T-helper 17 cell (primary cell): ENCODE measurements at places on chromosomes 2 and 18.

DNA sequence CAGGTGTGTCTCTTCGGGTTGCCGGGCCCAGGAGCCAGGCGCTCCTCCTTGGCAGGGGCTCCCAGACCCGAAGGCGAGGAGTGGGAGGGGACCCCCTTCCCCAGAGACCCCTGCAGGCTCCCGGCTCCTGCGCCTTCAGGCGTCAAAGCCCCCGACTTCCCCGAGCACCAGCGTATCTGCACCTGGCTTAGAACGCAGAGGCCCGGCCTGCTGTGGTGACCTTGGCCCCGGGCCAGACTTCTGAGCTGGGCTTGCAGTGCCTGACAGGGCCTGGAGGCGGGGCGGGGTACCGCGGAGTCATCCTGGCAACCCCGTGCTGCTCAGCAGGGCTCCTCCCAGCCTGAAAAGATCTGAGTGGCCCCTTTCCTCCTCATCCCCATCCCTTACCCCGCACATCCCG is 27.0 kb downstream of the SKA1 start:
- no peak for DNase-seq

- no peak for DNase-seq
Measured at GRCh38 chr2:10972683-10973433, 61.1 kb downstream of the KCNF1 start.

DNA sequence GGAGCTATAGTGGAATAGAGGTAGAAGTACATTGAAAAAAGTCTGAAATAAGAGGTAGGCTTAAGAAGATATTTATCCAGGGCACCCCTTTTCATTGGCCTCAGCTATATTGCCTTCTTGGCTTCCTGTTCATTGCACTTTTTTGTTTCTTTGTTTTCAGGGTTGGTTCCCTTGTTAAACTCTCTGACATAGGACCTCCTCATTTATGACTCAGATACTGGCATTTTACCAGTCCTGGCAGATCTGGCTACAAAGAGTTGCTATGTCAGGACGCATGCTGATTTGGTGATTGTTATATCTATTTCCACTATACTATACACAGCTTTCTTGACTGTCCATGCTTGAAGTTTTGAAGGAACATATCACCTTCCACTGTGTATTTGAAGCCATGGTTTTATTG is 60.0 kb downstream of the GCA start:
- no peak for DNase-seq

DNA sequence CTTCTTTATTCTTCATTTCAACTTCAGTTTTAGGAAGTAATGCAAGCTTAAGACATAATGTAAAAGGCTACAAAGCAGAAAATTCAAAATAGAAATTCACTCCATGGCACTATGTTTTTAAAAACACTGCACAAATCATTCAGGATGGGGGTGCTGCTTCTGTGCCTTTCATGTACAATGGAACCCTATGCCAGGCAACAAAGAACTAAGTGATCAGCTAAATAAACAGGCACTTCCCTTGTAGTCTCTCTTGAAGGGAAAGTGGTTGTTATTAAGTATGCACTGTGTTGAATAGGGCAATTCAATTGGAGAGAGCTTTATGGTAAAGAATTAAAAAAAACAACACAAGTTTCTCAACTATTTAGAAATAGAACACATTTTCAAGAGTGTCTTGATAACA is 10.9 kb upstream of the ERBB4 start:
- DNase-seq = no peak

- DNase-seq = no peak
Measured at GRCh38 chr2:9057939-9058761, 54.7 kb upstream of the MBOAT2 start.

DNA sequence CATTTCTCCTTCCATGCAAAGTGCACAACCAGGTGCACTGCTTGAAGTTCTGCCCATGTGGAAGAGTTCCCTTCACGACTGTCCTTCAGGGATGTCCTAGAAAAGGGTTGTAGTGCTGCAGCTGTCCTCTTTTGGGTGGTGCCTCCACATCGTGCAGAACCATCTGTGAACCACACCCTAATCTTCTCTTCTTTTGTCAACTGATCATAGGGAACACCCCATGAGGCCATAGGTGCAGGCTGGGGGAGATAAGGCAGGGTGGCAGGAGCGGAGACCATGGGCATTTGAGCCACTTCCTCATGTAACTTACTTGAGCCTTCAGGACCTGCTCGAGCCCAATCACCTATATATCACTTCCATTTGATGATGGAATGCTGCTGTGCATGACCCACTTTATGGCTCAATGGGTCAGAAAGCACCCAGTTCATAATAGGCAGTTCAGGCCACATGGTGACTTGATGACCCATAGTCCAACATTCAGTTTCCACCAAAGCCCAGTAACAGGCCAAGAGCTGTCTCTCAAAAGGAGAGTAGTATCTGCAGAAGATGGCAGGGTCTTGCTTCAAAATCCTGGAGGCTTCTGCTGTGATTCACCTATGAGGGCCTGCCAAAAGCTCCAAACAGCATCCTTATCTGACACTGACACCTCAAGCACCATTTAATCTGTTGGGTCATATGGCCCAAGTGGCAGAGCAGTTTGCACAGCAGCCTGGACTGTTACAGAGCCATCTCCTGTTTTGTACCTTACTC is 84.7 kb upstream of the CYRIA start:
- no peak for DNase-seq

DNA sequence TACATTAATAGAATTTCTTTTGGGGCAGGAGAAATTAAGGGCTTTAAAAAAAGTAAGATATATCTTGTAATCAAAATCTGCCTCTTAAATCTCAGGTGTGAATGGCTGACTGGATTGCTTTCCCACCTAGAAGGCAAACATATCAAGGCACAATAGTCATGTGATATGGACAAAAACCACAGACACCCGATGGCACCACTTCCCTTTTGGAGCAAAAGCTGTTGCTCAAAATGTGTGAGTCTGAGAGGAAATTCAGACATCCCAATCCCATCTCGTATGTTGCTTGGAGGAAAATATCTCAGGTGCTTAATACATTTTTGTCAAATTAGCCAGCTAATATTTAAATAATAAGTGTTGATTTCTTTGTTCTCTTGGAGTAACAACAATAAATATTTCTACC is 120.7 kb downstream of the KCNF1 start:
- DNase-seq = no peak

GRCh38 chr2:10413991-10414451 is 34.1 kb downstream of the ODC1 start:
- no peak for DNase-seq

- no peak for DNase-seq
Measured at GRCh38 chr2:183063083-183063482, 15.5 kb upstream of the DUSP19 start.

GRCh38 chr2:156473445-156473844 is 37.3 kb downstream of the GPD2 start:
- no peak for DNase-seq

DNA sequence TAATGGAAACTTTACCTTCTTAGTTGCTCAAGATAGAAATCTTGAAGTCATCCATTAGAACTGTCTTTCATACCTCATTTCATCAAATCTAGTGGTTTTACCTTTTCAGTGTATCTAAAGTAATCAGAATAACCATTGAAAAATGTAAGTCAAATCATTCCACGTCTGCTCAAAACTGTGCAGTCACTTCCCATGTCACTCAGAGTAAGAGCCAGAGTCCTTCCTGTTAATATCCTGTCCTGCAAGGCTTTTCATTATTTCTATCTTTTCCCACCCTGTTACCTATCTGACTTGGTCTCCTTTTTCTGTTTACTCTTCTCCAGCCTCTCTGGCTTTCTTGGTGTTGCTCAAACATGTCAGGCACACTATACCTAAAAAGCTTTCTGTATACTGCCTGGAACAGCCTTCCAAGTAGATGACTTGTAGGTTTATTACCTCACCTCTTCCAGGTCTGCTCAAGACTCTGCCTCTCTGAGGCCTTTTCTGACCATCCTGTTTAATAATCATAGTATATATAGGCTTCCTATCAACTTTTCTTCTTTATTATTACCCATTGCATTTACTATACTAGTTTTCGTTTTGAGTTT is 3.4 kb downstream of the C2orf69 start:
- DNase-seq = no peak

DNA sequence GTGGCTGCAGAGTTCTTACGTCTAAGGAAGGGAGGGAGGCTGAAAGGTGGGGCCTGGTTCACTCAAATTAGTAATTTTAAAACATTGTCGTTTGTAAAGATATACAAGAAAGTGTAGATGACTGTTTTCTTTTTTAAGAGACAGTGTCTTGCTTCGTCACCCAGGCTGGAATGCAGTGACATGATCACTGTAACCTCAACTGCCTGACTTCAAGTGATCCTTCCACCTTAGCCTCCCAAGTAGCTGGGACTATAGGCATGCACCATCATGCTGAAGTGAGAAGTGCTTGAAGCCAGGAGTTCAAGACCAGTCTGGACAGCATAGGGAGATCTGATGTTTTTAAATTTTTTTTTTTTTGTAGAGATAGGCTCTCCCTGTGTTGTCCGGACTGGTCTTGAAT is 52.9 kb downstream of the HNRNPLL start:
- DNase-seq = no peak

- DNase-seq = no peak
Measured at GRCh38 chr2:41859615-41860514, 188.0 kb upstream of the PKDCC start.

GRCh38 chr18:703213-703967 is 9.0 kb downstream of the ENOSF1 start:
- DNase-seq = no peak

- no peak for DNase-seq
Measured at GRCh38 chr2:133655610-133656009, 87.3 kb upstream of the NCKAP5 start.

DNA sequence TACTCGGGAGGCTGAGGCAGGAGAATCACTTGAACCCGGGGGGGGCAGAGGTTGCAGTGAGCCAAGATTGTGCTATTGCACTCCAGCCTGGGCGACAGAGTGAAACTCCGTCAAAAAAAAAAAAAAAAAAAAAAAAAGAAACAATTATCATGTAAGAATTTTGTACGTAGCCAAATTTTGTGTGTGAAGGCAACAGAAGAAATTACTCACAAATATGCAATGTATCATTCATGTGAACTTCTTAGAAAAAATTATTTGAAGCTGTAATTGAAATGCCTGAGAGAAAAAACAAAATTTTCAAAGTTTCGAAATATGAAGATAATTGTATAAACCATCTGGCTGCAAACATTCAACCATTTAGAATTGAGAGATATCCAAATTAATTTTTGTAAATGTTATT is 204.8 kb upstream of the PARD3B start:
- DNase-seq = no peak

GRCh38 chr2:149858901-149859634 is 271.5 kb upstream of the MMADHC start:
- DNase-seq = no peak

DNA sequence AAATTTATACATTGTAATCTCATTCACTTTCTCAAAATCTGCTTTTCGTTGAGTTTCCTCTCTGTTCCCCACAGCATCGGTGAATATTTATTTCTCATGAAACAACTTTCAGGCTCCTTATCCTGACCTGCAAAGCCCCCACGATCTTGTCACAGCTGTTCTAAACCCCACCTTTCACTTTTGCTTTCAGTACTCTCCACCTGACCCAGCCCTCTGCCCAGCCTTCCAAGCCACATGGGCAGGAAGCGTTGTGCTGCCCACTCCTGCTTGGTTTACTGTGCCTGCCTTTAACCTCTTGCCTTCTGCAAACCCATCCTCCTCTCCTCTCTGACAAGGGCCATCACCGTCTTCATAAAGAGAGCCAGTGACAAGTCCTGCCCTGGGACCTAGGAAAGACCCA is 262.5 kb downstream of the GALR1 start:
- no peak for DNase-seq

DNA sequence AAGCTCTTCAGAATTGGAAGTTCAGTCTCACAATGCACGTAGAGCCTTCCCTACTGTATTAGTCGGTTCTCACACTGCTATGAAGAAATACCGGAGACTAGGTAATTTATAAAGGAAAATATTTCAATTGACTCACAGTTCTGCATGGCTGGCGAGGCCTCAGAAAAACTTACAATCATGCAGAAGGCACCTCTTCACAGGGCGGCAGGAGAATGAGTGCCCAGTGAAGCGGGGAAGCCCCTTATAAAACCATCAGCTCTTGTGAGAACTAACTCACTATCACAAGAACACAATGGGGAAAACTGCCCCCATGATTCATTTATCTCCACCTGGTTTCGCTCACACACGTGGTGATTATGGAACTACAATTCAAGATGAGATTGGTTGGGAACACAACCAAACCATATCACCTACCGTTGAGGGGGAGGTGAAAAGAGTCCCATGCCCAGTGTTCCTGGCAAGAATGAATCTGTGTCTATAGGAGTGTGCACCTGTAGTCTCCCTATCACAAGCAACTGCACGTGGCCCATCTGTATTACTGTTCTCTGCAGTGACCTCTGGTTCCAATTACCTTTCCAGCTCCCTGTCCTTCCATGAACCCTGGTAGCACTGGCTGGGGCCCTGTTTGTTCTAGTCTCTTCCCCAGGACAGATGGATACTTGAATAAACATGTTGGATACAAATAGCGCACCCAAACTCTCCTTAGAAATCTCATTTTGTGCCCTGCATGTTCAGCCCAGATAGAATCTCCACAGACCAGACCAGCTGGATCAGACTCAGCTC is 44.4 kb upstream of the ATL2 start:
- DNase-seq = no peak

DNA sequence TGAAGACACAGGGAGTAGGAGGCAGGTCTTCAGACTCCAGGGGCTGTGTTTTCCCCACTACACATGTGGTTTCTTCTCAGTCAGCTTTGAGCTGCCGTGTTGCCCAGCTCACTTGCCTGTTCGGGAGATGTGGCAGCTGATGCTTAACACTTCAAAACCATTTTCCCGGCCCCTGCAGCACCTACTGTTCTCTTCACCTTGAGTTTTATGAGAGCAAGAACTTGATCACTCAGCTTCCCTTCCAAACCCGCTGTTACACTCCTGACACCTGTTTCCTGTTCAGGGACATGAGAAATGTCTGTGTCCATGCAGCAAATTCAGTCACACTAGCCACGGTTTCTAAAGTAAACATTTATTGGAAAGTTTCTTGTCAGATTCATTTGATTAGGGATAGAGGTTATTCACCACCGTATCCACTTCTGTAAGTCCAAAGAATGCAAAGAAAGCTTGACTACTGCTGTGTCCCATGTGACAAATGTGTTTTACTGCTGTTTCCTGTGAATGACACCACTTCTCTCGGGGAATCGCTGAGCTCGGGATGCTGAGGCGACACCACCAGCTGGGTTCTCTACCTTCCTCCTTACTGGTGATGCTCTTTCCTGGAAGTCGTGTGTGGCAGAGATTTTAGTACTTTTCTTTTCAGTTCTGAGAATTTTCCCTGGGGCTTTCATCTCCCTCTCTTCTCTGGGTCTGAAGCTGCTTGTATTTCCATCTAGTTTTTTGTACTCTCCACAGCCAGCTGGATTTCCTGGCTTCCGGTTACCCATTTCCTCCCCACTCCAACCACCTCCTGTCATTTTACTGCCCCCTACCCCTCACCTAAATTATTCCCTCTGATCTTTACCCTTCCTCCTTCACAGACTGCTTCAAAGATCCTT is 91.7 kb downstream of the KLF7 start:
- DNase-seq = no peak

DNA sequence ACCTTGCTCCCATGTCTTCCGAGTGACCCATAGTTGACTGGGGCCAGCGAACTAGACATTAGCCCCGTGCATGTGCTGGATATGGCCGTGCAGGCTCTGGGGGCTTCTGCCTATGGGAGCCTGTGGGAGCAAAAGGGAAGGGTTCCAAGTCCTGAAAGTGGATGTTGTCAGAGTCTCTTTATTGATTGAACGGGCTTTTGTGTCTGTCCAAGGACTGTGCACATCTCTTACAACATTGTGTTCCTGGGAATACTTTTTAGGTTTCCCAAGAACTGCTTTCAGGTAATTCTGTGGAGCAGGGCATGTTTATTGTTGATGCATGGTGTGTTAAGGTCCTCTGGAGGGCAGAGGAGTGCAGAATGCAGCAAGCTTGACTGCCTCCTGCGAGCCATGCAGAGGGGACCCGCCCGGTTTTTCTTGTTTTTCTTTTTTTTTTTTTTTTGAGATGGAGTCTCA is 5.0 kb downstream of the RNF144A start:
- no peak for DNase-seq
